ENCODE measurements at places on chromosomes 3 and 15. TPM values are rescaled to one million over a fixed set of nuclear protein-coding genes. Genes with fewer than 3 reads are reported as not detected.

DNA sequence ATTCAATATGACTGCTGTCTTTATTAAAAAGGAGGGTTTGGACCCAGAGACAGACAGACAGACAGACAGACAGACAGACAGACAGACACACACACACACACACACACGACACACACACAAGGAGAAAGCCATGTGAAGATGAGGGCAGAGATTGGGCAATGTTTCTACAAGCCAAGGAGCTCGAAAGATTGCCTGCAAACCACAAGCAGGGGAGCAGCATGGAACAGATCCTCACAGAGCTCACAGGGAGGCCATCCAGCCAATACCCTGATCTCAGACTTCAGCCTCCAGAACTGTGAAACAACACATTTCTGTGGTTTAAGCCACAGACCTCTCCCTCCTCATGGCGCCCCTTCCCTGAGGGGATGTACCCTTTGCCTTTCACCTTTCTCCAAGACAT, 35.8 kb upstream of the ABHD2 start:
- DNase-seq, result peak; percentile 83

- no peak for DNase-seq
These were observed 893.5 kb downstream of the TUSC7 start for GRCh38 chr3:117603097-117603496.

CELSR3 gene
- total RNA-seq, result 2.5 TPM

- no peak for DNase-seq
These were observed 26.7 kb downstream of the TMEM43 start for GRCh38 chr3:14151471-14152083.

DNA sequence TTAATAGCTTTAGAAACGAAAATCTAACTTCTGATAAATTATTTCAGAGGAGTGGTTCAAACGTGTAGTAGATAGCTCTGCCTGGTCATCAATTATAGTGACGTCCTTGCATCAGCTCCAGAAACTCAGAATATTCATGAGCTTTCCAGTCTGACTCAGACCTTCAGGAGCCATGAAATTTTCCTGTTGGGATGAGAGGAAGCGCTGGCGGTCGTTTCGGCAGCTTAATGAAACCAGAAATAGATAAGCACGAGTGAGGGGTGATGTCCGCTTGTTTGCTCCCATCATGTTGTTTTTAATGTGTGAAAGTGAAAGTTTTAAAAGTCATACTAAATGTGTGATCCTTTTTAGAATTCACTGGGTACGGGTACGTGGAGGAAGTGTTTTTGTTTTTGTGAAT, 141.1 kb downstream of the PGPEP1L start:
- peak; percentile 62 for DNase-seq

- DNase-seq, result no peak
These were observed 18.5 kb upstream of the TGFBR2 start for GRCh38 chr3:30587904-30588303.

TXNRD3 gene
- 8.4 TPM for total RNA-seq

- DNase-seq, result no peak
These were observed 75.1 kb upstream of the OSTN start for GRCh38 chr3:191123946-191124345.

GRCh38 chr3:64240959-64241358, 15.7 kb upstream of the PRICKLE2 start:
- DNase-seq, result no peak

GRCh38 chr3:181009225-181009624, 19.7 kb upstream of the DNAJC19 start:
- no peak for DNase-seq

DNA sequence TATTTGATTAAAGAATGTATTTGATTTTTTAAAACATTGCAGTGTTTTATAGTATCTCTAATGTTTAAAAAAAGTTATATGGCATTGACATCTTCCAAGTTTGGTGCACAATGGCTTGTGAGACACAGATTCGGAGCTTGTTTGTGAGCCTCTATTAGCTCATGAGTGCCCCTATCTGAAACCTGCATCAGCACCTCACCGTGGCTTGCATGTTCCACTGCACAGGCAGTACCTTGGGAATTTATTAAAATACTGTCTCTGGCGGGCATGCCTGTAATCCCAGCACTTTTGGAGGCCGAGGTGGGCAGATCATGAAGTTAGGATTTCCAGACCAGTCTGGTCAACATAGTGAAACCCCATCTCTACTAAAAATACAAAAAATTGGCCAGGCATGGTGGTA, 6.8 kb upstream of the RTP2 start:
- no peak for DNase-seq

DNA sequence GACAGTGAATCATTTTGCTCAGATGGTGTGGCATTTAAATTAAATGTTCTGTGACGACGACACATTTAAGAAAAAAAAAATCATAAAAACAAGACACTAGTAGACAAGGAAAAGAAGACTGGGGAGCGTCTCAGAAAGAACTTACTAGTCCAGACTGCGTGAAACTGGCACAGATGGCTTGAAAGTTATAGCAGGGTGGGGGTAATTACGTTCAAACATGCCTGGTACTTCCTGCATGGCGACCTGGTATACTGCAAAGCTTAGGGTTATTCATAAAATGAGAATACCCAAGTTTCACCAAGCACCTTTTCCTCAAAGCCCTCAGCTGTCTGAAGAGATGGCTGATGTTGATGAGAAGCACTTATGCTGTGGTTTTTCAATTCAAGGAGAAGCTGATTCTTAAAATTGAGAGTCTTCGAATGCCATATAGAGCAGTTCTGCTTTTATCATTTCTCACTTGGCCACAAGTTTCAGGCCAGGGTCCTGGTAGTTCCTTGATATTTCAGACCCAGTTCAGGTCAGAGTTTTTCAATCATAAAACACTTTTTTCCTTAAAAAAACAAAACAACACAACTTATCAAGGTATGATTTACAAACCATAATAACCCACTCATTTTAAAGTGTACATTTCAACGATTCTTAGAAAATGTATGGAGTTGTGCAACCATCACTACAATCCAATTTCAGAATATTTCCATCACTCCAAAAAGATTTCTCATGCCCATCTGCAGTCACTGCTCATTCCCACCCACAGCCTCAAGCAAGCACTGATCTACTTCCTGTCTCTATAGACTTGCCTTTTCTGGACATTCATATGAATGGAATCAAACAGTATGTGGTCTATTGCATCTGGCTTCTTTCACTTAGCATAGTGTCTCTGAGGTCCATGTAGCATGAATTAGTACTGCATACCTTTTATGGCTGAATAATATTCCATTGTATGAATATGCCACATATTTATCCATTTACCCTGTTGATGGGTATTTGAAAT, 24.7 kb downstream of the PCOLCE2 start:
- DNase-seq, result no peak

RBPMS2 gene
- not detected for total RNA-seq

- DNase-seq, result no peak
These were observed 29.1 kb upstream of the ST6GAL1 start for GRCh38 chr3:186901135-186901734.

CYP19A1 gene
- total RNA-seq, result not detected

DNA sequence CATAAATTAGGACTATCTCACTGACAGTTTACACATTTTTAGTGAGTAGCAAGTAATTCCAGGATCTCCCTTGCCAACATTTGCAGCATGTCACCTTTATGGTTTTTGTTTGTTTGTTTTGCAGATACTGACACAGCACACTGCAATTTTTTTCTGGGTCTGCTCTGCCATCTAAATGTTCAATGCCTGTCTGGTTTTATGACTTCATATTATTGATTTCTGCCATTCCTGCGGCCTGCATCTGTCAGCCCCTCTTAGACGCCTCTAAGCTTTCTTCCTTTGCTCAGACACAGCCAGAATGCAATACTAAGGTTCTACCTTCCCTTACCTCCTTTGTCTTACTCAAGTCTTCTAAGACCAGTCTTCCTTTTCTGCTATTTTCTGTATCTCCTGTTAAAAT, 321.2 kb upstream of the AZI2 start:
- DNase-seq, result no peak

MYO5C gene
- 0.02 TPM for total RNA-seq

DNA sequence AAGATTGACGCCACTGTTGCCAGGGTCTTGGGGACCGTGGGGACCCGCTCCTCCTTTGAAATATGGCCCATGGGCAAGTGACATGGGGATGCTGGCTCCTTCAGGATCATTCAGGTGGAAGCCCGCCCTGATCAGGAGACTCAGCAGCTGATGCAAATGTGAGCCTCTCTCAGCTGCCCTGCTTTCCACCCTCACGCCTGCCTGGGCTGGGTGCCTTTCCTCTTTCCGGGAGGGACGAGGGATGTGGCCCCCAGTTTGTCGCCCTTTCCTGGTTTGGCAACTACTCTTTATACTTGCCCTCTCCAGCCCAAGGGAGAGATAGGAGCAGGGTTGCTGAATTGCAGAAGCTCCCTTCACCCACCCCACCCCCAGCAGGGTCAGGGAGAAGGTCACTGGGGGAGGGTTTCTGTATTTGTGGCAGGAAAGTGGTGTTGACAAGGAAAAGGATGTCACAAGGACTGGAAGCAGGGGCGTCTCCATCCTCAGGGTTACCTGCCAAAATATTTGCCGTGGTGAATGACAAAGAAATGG, 21.8 kb downstream of the DNASE1L3 start:
- DNase-seq, result no peak

- DNase-seq, result no peak
These were observed 9.2 kb downstream of the LXN start for GRCh38 chr3:158663246-158663645.

C3orf20 gene
- total RNA-seq, result not detected

GRCh38 chr15:40340038-40340739, 550 bp downstream of the CCDC9B start:
- peak; percentile 26 for DNase-seq

SUMF1 gene
- 35.1 TPM for total RNA-seq

GRCh38 chr15:52308446-52309153, 13.0 kb upstream of the MYO5C start:
- DNase-seq, result no peak
